ENCODE measurements at places on chromosomes 1 and 21. TPM values are rescaled to one million over a fixed set of nuclear protein-coding genes. Genes with fewer than 3 reads are reported as not detected.

The TMOD4 gene
- 1.4 TPM for total RNA-seq

The MYOG gene
- total RNA-seq, result not detected

DNA sequence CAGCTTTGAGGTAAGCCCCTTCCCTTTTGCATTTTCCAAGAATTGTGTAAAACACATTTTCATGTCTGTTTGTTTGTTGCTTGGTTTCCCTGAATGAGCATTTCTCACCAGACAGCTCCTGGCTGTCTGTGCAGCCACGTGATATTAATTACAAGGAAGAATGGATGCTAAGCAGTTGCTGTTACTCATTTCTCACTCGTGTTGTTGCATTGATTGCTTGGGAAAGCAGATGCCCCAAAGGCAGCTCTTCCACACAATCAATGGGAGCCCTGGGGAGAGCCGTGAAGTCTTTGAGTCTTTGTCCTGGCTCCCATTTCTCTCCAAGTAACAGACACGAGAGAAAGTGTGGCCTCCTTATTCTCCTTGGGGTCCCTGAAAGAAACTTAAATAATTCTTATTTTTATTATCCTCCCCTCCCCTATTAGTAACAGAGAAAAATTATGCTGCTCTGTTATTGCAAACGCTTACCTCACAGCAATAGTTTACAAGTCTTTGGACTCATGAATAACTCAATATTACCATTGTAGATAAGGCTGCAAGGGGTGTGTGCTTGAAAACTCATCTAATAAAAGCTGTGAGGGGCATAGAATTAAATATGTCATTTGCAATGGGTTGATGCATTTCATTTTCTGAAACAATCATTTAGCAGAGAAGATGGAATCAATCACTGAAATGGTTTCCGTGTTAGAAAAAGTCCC, 127.7 kb upstream of the CAMK1G start:
- no peaks in the 10 kb centered on the region for H3K27me3 ChIP-seq
- no peaks in the 10 kb centered on the region for H3K4me1 ChIP-seq
- no peaks in the 10 kb centered on the region for H3K36me3 ChIP-seq
- no peak overlapping the region for H3K27ac ChIP-seq
- DNase-seq, result no peak
- no peak overlapping the region for H3K4me3 ChIP-seq

- H3K4me1 ChIP-seq, result peaks cover 49% of the 10 kb centered on the region
- no peak overlapping the region for H3K4me3 ChIP-seq
- peaks cover 3% of the 10 kb centered on the region for H3K36me3 ChIP-seq
- peak; percentile 36 for DNase-seq
Measured at GRCh38 chr21:36452281-36452825, 27.6 kb downstream of the CLDN14 start.

GRCh38 chr1:156964441-156964840, 44.0 kb downstream of the LRRC71 start:
- DNase-seq, result no peak
- H3K4me1 ChIP-seq, result no peaks in the 10 kb centered on the region
- H3K36me3 ChIP-seq, result peaks cover 24% of the 10 kb centered on the region
- H3K27me3 ChIP-seq, result no peaks in the 10 kb centered on the region

DNA sequence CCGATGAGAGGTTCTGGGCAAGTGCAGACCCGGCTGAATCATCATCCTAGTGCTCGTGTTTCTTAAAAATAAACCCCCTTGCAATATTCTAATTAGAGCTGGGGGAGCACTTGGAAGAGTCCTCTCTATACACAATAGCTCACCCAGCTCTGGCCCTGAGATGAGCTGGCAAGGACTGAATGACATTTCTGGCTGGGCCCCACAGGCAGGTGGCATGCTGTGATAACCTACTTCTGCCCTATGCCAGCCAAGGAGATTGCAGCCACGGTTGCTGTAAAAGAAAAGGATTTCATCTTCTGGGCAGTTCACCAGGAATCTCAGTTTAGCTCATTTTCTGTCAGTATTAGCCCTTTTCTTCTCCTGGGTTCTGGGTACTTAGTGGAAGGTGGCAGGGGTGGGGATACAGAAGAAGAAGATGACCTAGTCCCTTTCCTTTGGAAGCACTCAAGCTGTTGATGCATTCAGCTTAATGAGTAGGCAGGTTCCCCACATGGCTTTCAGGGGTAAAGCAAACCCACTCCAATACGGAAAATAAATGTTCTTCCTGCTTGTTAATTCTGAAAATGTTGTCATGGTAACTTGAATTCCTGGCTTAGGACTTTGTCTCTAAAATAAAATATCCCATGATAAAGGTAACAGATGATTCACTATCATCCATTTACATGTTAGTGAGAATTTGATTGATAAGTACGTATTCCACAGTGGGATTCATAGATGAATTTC, 32.2 kb downstream of the VASH2 start:
- H3K27me3 ChIP-seq, result no peaks in the 10 kb centered on the region
- DNase-seq, result no peak
- H3K4me3 ChIP-seq, result no peak overlapping the region
- no peaks in the 10 kb centered on the region for H3K4me1 ChIP-seq
- no peaks in the 10 kb centered on the region for H3K36me3 ChIP-seq
- H3K27ac ChIP-seq, result no peak overlapping the region

GRCh38 chr1:12215118-12215961, 14.5 kb upstream of the VPS13D start:
- no peak for DNase-seq
- no peak overlapping the region for H3K4me3 ChIP-seq
- H3K27ac ChIP-seq, result no peak overlapping the region
- H3K36me3 ChIP-seq, result no peaks in the 10 kb centered on the region
- no peaks in the 10 kb centered on the region for H3K4me1 ChIP-seq

DNA sequence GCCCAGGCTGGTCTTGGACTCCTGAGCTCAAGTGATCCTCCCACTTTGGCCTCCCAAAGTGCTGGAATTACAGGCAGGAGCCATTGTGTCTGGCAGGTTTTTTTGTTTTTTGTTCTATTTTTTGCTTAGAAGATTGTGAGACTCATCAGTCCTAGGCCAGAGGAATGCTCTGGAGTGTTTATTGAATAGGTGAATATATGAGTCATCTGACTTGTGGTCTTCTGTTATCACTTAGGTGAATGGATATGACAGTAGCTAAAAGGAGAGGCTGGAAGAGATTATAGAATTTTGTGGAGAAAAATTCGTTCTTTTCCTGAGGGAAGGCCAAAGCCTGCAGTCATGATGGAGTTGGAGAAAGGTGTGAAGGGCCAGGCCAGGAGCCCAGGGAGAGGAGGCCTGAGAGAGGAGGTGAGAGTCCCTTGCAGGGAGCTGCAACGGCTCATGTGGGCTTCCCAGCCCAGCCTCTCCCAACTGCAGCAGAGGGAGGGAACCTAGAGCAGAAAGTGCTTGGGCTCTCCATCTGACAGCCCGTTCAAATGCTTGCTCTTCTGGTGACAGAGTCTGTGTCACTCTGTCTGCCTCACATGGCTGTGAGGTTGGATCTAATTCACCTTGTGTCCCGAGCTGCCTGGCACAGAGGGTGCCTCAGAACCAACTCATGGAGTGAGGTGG, 31.6 kb upstream of the ACOT11 start:
- no peaks in the 10 kb centered on the region for H3K36me3 ChIP-seq
- H3K4me1 ChIP-seq, result no peaks in the 10 kb centered on the region
- DNase-seq, result no peak
- no peak overlapping the region for H3K4me3 ChIP-seq

DNA sequence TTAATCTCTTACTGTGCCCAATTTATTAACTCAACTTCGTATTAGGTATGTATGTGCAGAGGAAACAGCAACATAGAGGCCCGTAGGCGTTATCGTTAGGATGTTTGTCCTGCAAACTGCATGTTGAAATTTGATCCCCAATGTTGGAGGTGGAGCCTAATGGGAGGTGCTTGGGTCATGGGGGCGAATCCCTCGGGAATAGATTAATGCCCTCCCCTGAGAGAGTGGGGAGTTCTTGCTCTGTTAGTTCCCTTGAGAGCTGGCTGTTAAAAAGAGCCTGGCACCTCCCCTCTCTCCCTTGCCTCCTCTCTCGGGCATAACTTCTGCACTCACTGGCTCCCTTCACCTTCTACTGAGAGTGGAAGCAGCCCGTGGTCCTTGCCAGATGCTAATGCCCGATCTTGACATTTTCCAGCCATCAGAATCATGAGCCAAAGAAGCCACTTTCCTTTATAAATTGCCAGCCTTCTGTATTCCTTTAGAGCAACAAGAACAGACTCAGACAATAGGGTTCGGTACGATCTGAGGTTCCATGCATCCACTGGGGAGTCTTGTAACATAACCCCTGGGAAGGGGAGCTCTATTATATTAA, 149.0 kb upstream of the RAB4A start:
- H3K27me3 ChIP-seq, result no peaks in the 10 kb centered on the region
- no peak overlapping the region for H3K4me3 ChIP-seq
- H3K36me3 ChIP-seq, result no peaks in the 10 kb centered on the region
- no peaks in the 10 kb centered on the region for H3K4me1 ChIP-seq
- DNase-seq, result no peak
- H3K27ac ChIP-seq, result no peak overlapping the region

DNA sequence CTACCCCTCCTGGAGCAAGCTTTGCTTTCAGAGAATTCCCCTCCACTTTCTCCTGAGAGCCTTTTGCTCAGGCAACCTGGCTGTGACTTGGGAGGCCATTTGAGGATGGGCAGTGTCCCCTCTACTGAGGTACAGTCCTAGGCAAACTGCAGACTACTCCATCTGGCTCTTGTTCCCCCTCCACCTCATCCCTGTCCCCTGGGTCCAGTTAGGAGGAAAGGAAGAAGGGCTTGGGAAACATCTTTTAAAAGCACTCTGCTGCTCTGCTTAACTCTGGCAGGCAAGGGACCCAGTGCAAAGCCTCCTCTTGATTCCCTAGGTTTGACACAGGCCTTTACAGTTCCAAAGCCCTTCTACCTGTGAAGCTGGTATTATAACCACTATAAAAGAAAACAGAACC, 108.2 kb downstream of the NAV1 start:
- DNase-seq, result no peak
- no peaks in the 10 kb centered on the region for H3K36me3 ChIP-seq
- H3K4me3 ChIP-seq, result no peak overlapping the region
- no peaks in the 10 kb centered on the region for H3K27me3 ChIP-seq
- peaks cover 30% of the 10 kb centered on the region for H3K4me1 ChIP-seq
- no peak overlapping the region for H3K27ac ChIP-seq

All from endothelial cell of umbilical vein (primary cell).